ENCODE measurements at places on chromosomes 7 and 10. TPM values are rescaled to one million over a fixed set of nuclear protein-coding genes. Genes with fewer than 3 reads are reported as not detected.

The LIPM gene
- not detected for total RNA-seq

The PNLIP gene
- not detected for total RNA-seq

The IRF5 gene
- total RNA-seq: 0.14 TPM

The EFCAB10 gene
- total RNA-seq: not detected

The ELMO1 gene
- under 0.01 TPM for total RNA-seq
